ENCODE measurements at places on chromosomes 11 and 22.

GRCh38 chr22:44172370-44173108 is 8.2 kb upstream of the PARVG start:
- no peak for DNase-seq

DNA sequence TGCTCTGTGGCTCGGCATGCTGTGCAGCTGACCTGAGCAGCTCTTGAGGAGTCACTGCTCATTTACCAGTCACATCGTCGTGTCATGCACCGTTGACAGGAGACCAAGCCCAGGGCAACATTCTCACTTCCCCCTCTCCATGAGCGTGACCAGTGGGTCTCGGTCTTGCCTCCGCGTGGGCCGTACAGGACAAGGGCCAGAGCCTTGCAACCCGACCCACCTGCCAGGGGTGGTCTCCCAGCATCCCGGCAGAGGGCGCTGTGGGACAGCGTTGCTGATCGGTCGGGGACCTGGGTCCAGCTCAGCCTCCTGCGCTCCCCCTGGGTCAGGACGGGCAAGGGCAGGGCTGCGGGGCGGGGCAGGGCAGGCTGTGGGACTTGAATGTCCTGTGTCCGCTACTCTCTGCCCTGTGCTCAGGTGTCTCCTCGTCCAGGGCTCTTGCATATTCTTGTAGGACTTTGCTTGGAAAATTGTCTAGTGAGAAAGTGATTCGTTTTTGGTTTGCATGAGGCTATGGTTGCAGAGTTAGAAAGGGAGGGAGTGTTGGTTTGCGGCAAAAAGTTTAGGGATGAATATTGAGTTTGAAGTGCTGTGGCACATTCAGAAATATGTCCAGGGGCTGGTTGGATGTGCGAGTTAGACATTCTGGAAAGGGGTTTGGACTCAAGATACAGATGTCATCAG is 16.2 kb downstream of the EIF4G2 start:
- peak; percentile 59 for DNase-seq

DNA sequence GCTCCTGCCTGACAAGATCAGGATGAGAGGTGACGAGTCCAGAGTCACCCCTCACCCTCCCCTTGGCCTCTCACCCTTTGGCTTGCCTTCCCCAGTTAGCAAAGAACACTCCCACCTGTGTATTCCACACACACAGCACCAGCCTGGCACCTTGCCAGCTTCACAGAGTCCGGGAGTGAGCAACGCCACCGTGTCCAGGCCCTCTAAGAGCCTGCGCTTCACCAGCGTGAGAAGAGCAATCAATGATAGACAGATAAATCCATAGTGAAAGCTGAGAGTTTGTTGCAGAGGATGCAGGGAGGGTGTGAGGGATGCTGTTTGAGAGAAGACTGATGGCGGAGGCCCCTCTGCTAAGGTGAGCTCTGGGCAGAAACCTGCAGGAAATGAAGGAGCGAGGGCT is 404.5 kb downstream of the LARGE1 start:
- no peak for DNase-seq

GRCh38 chr11:67253872-67254624 is 12.2 kb upstream of the GRK2 start:
- DNase-seq = no peak

DNA sequence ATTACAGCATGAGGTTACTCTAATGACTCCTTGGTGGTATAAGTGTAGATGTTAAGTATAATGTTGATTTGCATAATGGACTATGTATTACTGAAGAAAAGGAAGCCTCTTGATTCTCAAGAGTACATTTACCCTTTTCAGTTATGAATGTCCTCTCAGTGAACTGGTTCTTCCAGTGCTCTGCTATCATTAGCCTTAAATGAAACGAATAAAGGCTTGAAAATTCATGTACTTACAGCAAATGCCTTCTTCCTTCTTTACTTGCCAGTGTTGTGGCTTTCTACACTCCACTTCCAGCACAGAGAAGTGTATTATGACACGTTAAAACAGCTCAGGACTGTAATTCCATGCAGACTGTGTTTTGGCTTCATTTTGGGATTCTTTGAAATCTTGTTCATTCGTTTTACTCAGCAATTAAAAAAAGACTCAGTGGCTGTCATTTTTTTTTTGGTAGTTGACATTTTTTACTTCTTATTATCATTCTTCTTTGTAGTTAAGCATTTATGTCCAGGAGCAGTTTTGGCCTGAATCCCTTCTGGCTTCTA is 96.9 kb downstream of the MTMR3 start:
- DNase-seq = no peak

- DNase-seq = peak; percentile 90
Observed at GRCh38 chr11:83583757-83584366, 297.7 kb upstream of the CCDC90B start.

DNA sequence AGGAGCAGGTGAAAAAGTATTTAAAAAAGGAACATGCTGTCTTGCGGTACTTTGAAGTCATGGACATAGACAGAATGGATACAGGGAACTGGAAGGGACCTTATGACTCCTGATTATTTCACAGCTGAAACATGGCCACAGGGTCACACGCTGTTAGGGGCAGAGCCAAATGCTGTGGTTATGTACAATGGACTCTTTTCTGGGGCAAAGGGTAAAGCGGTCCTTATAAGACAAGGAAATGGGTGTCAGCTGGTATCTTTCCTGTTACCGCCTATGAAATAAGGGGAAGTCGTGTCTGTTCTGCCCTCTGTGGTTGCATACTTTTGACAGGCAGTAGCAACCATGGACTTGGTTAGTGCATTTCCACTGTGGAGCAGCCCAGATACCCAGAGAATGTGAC is 12.8 kb upstream of the ST14 start:
- no peak for DNase-seq

GRCh38 chr11:65719871-65720210 is 757 bp downstream of the RNASEH2C start:
- DNase-seq = peak; percentile 21

All from fibroblast of skin of right biceps (primary cell).